ENCODE measurements at places on chromosomes 5 and 9. TPM values are rescaled to one million over a fixed set of nuclear protein-coding genes. Genes with fewer than 3 reads are reported as not detected.

The PFN3 gene
- total RNA-seq, result not detected

The GARNL3 gene
- 0.93 TPM for total RNA-seq

The ZDHHC11B gene
- not detected for total RNA-seq

The PCDHGB3 gene
- 0.14 TPM for total RNA-seq

The BARX1 gene
- 0.76 TPM for total RNA-seq

The TRMT10B gene
- total RNA-seq, result 14.6 TPM

All from activated naive CD4-positive, alpha-beta T cell treated with anti-CD3 and anti-CD28 coated beads, Interleukin-2, amount 10 ng/mL, durations not matched to agents 5 hours and 36 hours (primary cell).